ENCODE measurements at places on chromosomes 5 and 9.

- DNase-seq: no peak
Observed at GRCh38 chr5:64145216-64145895, 20.3 kb upstream of the RNF180 start.

DNA sequence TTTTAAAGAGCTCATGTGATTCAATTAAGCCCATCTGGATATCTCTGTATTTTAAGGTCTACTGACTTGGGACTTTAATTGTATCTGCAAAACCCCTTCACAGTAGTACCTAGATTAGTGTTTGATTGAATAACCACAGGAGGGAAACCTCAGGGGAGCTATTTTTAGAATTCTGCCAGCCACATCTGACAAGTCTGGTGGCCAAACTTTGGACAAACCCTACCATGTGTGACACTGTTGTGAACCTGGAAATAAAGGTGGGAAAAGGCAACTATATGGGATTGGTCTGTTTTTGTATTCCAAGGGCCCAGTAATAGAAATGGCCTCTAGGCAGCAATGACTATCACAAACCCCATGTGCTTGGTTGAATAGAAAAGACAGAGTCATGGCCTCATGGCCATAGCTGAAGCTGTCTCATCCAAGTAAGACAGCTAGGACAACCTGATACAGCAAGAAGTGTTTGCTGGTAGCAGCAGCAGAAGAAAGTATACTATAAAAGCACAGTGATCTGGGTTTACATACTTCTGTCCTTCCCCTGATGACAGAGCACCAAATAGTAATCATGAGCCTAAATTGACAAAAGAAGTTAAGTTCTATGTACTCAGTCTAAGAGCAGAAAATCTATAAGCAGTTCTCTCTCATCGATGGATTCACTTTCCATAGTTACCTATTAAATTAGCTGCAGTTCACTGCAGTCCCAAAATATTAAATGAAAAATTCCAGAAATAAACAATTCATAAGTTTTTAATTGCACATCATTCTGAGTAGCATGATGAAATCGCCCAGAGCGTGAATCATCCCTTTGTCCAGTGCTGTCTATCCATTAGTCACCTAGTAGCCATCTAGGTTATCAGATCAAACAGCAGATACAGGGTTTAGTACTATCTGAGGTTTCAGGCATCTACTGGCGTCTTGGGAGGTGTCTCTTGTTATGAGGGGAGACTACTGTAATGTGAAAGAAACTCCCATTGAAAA lies 189.8 kb downstream of the ARHGAP26 start:
- DNase-seq: no peak

DNA sequence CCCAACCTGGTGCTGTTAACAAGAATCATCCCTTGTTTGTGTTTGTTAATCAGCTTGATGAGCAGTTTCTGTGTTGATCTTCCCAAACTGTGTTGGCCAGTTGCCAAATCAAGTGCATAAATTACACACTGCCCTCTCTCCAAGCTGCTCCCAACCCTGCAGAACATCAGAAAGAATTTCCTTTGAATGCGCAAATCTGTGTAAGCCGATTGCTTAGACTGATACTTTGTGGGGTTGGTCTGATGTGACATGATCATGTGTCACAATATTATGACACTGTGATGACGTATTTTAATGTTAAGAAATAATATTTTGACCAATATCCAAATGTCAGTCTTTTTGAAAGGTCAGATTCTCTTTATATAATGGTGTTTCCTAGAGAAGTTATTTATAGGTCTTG lies 766.4 kb upstream of the WWC1 start:
- DNase-seq: no peak

- DNase-seq: no peak
Observed at GRCh38 chr9:108786322-108786721, 69.5 kb downstream of the ACTL7B start.

DNA sequence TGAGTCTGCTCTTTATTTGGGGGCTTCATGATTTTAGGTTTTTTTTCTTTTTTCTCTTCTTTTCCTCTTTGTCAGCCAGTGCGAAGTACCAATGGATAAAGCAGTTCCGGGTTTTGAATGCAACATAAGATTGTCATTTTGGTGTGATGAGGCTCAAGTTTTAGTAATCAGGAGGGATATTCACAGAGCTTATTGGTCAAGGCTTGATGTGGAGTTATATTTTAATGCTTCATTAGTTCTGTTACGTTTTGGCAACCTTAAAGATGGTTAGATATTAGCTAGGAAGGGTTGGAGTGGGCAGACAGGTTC lies 1.4 kb downstream of the PIK3R1 start:
- DNase-seq: no peak

DNA sequence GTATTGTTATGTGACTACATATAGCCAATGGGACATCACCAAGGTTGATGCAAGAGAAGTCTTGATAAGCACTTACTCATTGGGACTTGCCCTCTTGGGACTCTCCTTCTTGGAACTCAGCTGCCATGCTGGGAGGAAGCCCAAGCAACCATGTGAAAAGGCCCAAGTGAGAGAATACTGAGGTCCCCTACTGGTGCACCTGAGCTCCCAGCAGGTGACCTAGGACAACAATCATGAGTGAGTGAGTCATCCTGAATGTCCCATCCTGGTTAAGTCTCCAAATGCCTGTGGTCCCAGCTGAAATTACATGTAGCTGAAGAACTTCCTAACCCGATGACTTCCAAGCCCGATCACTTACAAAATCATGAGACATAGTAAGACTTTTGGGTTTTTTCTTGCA lies 260.7 kb downstream of the ICE1 start:
- no peak for DNase-seq

- no peak for DNase-seq
Observed at GRCh38 chr5:4513381-4513780, 626.7 kb upstream of the ADAMTS16 start.

DNA sequence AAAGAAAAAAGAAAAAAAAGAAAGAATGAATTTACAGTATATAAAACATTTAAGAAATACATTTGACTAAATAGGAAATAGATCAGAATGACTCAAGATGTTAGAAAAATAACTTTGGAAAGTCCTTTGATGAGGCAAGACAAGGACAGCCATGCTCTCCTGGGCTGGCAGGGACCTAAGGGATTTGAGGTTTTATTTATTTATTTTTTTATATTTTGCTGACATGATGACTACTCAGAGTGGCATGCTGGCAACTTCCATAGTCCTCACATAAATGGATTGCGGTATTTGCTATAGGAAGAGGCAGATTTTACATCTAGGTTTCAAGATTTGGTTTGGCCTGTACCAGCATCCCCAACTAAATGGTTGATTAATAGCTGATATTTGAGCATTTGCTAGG lies 17.7 kb downstream of the SLC28A3 start:
- no peak for DNase-seq

GRCh38 chr5:7686794-7687193 lies 164.1 kb downstream of the CFAP90 start:
- no peak for DNase-seq

GRCh38 chr5:148374690-148375360 lies 8.9 kb upstream of the FBXO38 start:
- DNase-seq: peak; percentile 4

DNA sequence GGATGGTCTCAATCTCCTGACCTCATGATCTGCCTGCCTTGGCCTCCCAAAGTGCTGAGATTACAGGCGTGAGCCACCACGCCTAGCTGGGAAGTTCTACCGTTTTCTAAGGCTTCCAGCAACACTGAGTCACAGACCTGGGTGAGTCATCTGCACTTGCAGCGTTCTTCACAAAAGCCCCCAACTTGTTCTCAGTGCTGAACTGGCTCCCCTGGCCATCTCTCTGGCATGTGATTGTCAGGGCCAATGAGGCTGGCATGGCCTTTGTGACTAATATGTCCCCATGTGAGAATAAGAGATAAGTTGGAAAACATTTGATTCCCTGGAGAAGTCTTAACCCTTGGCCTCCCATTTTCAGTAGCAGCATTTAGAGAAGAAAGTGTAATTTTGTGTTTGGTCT lies 124.4 kb downstream of the WDR41 start:
- DNase-seq: no peak

DNA sequence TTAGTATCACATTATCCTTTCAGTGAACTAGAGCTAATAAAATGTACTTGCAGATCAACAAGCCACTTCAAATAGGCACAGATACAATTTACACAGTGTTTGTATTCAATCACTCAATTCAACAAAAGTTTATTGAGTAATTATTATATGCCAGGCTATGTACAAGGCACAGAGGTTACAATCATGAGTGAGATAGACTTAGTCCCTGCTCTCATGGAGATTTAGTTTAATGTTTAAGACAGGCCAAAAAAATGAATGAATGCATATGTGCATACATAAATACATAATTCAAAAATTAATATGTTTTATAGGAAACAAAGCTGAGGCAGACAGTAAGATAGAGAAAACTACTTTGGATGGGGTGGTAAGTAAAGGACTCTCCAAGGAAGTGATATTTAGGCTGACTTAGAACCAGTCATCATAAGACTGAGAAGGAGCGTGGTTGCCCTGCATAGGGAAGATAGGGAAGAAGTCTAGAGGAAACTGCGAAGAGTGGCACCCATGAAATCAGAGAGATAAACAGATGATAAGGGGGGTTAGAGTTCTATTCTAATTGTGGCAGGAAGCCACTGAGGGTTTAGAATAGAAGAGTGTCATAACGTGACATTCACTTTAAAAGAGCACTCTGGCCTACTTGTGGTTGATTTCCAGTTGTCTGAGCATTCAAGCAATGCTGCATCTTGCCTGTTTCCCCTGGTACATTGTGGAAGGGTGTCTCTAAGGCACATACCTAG lies 49.7 kb upstream of the GRAMD2B start:
- no peak for DNase-seq

GRCh38 chr5:179960204-179960831 lies 52.6 kb upstream of the TBC1D9B start:
- DNase-seq: no peak

- DNase-seq: no peak
Observed at GRCh38 chr5:158832096-158832685, 267.5 kb downstream of the EBF1 start.

- no peak for DNase-seq
Observed at GRCh38 chr5:149282966-149283332, 11.3 kb downstream of the AFAP1L1 start.

DNA sequence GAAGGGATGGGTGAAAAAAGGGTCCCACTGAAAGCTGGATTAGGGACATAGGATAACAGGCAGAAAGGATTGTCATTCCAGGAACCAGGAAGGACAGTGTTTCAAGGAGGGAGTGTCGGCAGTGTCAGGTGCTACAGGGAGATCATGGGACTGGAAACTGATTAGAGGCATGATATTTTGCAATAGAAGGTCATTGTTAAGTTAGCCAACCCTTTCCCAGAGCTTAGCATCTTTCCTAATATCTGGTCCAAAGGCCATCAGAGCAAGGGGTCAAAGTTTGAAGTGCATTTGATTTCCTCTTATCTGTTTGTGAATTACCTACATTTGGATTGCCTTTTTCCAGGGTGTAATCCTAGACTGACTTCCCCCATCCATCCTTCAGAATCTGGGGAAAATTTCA lies 91.3 kb downstream of the DOCK2 start:
- DNase-seq: no peak

DNA sequence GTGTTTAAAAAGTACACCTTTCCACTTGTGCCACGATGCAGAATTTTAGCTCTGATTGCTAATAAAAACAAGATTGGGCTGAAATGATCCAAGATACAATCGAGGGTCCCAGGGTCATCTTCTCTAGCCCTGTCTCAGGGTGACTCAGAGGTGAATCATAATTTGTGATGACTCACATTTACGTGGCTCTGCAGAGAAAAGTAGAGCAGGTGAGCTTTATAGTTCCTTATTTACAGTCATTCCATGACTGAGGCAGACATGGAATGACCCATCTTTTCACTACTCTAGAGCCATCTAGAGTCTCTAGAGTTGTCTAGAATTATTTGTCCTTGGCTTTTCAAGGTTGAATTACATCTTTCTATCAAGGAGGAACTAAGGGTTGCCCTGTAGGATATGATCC lies 155.2 kb downstream of the GAS1 start:
- no peak for DNase-seq

DNA sequence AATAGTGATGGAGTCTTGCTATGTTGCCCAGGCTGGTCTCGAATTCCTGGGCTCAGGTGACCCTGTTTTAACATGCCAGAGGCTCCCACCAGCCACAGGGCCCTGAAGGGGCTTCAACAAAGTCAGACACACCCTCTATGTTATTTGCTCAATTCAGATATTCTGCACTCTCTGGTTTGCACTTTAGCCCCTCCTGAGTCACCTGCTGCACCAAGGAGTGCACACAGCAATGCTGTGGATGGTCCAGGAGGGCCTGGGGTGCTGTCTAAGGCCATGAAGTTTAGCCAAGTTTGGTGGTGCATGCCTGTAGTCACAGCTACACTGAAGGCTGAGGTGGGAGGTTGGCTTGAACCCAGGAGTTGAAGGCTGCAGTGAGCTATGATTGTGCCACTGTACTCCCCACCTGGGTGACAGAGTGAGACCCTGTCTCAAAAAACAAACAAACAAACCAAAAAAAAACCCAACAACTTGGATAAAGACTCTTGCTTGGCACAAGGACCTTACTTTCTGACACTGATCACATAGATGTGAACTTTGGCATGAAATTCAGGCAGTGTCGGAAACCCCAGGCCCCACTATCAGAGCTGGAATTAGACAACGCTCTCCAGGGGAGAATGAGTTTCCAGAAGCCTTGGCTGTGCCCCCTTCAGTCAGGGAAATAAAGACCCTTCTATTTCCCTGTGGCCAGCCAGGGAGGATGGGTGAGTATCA lies 39.7 kb upstream of the CDKN2AIPNL start:
- DNase-seq: no peak

DNA sequence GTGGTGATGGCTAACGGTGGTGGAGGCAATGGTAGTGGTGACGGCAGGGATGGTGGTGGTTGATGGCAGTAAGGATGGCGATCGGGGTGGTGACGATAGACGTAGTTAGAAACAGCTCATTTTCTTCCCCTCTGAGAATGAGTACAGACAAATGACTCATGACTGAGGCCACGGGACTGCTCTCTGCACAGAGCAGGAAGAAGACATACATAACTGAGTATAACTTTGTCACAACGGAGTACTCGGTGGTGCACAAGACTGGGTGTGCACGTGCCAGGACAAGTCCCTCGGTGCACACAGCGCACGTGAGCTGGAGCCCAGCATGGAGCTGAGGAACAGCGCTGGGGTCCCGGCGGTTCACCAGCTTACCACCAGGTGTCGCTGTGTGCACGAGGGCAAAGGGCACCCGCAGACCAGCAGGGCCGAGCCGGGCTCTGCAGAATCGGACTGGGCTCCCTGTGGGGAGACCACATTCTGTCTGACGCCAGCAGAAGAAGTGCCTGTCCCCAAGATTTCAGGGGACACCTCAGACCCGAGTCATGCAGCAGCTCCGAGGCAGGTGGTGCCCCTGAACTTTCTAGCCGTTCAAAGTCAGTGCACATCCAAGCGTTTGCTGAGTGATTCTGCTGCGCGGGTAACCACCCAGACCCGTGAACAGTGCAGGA lies 188.6 kb downstream of the FSTL4 start:
- no peak for DNase-seq

- no peak for DNase-seq
Observed at GRCh38 chr9:131386281-131386680, 7.6 kb upstream of the PRRC2B start.
